ENCODE measurements at places on chromosomes 6 and 20.
A peak's percentile ranks its signal among the peaks of the same experiment; 100 is the strongest.

- no peak for DNase-seq
These were observed 50.1 kb upstream of the RNF24 start for GRCh38 chr20:4065391-4065844.

GRCh38 chr6:4732691-4733315 lies 43.4 kb upstream of the CDYL start:
- DNase-seq: no peak

- DNase-seq: no peak
These were observed 61.7 kb upstream of the SHLD1 start for GRCh38 chr20:5688431-5688972.

GRCh38 chr20:43722153-43722505 lies 4.7 kb downstream of the GTSF1L start:
- peak; percentile 32 for DNase-seq

DNA sequence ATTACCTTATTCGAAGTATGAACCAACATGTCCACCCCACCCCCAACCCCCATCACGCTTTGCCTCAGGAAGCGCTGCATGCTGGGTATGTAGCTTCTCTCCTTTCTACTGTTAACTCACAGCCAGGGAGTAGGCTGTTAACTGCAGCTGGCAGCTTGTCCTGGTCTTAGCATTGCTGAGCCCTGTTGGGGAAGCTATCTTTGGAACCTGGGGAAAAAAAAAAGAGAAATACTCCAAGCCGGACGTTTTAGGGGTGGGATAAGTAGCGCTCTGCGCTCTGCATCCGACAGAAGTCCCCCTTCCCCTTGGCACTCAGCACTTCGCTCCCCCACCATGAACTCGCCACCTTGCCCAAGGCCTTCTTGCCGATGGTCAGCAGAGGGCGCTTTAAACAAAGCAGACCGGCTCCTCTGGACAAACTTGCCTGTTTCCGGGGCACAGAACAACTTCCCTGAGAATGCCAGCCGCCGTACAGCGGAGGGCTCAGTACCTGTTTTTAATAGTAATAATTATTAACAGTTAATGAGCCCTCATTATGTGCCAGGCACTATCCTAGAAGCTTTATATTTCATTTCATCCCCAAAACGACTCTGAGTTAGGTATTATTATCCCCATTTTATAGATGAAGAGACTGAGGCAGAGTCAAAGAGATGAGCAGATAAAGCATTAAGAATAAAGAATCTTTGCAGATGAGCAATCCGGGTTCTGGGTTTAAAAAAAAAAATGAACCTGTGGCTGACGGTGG lies 35.2 kb upstream of the MDFI start:
- peak; percentile 63 for DNase-seq

GRCh38 chr6:133207754-133208153 lies 33.4 kb upstream of the EYA4 start:
- no peak for DNase-seq

DNA sequence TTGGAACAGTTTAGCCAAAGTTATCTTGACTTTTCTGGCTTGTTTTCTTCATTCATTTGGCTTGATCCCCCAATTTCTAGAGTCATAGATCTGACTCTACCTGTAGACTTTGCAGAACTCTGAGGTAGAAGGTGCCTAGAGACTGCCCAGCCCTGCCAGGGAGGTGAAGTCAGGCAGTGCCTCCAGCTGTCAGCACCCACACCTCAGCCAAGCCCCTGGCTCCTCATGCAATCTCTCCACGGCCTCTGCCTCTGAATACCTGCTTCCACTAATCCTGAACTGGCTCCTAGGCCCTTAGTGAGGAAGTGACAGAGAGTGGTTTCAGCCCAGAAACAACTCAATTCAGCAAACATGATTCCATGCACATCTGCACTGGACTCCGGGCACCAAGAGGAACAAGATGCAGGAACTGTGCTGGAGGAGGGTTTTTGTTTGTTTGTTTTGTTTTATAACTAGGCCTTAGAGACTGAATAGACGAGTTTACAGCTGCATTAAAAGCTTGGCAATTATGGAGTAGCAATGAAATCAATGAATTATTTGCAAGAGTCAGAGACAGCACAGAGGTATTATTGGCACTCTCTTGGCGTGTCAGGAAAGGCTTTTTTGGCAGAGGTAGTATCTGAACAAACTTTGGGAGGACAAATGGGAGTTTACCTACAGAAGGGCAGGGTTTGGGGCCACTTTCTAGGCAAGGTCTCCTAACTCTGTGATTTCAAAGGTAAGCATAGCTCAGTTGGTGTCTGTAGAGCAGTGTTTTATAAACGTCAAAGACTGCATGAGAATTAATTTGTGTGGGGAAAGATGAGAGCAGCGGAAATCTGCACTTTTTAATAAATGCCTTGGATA lies 25.2 kb downstream of the TGM3 start:
- DNase-seq: no peak

DNA sequence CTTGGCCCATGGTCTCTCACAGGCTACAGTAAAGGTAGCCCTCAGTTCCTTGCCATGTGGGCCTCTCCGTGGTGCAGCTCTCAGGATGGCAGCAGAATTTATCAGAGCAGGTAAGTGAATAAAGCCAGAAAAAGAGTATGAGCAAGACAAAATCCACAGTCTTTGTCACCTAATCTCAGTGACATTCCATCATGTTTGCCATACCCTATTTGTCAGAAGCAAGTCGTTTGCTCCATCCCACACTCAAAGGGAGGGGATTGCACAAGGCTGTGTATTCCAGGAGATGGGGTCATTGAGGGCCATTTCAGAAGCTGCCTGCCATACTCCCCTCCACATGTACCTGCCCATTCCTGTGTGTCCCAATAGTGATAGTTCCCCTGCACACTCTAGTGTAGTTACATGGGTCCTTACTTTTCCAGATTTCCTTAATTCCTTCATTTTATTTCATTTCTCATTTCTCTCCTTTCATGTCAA lies 24.2 kb downstream of the ISM1 start:
- no peak for DNase-seq

- DNase-seq: no peak
These were observed 9.2 kb upstream of the CPNE1 start for GRCh38 chr20:35673884-35674283.

DNA sequence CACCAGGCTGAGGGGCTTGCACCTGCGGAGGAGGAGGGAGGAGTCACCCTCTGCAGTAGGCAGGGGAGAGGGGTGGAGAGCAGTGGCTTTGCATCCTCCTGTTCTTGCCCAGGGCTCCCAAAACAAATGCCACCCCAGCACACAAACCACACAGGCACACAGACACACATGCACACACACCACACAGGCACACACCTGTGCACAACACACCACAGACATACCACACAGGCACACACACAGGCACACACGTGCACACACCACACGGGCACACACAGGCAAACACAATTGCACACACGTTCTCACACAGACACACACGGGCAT lies 26.6 kb downstream of the YTHDF1 start:
- no peak for DNase-seq

- no peak for DNase-seq
These were observed 12.0 kb upstream of the CCDC170 start for GRCh38 chr6:151481786-151482185.

GRCh38 chr6:30158475-30159040 lies 2.5 kb downstream of the TRIM10 start:
- DNase-seq: no peak

DNA sequence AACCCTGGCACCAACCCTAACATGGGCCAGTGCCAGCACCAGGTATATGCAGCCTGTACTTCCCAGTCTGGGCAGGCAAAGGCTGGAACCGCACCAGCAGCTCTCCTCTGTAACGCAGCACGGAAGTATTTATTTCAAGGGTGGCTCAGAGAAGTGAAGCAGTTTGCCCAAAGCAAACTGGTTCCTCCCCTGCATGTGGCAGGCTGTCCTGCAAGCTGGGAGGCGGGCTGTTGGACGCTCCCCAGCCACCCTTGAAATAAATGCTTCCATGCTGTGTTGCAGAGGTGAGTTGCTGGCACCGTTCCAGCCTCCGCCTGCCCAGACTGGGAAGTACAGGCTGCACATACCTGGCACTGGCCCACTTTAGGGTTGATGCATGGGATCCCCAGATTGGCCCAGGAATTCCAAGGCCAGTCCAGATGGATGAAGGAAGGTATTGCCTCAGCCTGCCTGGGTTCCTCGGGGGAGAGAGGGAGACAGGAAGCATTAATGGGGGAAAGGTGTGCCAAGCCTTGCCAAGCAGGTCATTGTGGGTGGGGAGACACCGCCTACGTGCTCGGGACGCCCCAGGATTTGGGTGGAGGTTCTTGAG lies 49.8 kb downstream of the PPARD start:
- no peak for DNase-seq

DNA sequence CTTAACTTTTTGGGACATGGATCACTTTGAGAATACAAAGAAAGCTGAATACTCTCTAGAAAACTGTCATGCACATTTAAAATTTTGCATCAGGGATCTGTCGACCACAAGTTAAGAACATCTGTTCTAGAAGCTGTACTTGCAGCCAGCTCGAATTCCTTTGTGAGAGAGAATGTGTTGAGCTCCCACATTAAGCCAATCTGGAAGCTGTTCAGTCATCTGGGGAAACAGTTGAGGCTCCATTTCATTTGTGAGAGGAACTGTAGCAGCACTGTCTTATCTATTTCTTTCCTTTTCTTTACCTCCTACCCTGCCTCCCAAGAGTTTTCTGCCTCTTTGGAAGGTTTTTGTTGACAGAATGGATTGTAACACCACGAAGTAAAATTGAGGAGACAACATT lies 50.8 kb downstream of the KAT14 start:
- DNase-seq: no peak

DNA sequence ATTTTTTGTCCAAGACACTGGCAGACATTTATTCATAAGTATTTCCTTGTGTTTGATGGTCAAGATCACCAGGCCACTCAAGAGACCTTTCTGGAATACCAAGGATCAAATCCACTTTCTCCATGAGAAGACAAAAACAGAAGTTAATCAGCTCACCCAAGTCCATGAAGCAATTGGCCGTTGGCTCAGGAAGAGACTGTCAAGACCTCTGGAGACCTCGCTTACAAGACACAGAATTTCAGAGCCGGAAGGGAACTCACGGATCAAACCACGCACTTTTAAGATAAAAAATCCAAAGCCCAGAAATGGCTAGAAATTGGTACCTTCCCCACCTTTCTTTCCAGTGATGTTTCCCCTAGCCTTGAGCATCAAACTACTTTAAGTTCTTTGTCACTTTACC lies 3.3 kb downstream of the TRERF1 start:
- no peak for DNase-seq

DNA sequence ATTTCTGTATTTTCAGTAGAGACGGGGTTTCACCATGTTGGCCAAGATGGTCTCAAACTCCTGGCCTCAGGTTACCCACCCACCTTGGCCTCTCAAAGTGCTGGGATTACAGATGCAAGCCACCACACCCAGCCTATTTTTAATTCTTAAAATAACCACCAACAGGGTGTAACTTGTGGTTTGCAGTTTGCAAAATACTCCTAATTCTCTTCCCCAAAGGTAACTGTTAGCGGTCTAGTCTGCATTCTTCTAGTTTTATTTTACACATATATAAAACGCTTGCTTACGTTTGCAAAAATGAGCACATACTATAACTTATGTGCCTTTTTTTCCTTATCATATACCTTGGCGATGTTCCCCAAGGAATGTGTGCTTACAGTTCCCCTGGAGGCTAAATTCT lies 25.6 kb upstream of the CHMP4B start:
- no peak for DNase-seq

DNA sequence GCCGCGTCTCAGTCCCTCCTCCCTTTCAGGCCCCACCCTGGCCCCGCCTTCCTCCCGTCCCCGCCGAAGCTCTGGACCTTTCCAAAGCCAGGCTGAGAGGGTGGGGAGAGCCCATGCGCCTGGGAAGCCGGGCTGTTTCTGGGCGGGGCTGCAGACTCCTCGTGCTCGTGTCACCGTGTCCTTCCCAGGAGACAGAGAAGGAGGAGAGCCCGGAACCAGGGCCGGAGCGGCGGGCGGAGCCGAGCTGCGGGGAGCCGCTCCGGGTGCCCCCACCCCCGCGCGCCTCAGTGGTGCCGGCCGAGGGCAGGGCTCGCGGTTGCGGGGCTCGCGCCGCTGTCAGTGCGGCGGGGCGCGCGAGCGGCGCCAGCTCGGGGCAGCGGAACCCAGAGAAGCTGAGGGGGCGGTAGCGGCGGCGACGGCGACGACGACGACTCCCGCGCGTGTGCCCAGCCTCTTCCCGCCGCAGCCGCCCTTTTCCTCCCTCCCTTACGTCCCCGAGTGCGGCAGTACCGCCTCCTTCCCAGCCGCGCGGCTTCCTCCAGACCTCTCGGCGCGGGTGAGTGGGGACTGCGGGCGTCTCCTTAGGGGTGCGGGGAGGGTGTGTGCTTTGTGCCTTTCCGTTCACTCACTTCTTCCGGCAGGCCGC lies at the start of gene RALY:
Gene RALY, plus strand, starts transcription at position 336 of the 646 bp plus-strand sequence. CDS start 78,164 bp downstream, outside the sequence.
- peak; percentile 90 for DNase-seq

DNA sequence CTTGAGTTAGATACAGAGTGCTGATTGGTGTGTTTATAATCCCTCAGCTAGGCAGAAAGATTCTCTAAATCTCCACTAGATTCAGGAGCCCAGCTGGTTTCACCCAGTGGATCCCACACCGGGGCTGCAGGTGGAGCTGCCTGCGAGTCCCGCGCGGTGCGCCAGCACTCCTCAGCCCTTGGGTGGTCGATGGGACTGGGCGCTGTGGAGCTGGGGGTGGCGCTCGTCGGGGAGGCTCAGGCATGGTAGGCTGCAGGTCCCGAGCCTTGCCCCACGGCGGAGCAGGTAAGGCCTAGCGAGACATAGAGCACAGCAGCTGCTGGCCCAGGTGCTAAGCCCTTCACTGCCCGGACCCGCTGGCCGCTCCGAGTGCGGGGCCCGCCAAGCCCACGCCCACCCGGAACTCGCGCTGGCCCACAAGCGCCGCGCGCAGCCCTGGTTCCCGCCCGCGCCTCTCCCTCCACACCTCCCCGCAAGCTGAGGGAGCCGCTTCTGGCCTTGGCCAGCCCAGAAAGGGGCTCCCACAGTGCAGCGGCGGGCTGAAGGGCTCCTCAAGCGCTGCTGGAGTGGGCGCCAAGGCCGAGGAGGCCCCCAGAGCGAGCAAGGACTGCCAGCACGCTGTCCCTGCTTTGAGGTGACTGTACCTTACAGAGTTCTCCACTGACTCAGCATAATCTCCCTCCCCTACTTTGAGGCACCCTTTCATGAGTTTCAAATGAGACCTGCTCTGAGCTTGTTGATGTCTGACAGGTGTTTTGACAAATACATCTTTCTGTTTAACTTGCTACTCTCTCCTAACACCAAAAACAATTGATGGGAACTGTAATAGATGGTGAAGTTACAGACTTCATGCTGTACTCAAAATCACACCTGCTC lies 3.9 kb upstream of the SSR1 start:
- no peak for DNase-seq

GRCh38 chr6:125469915-125470314 lies 168.1 kb upstream of the HDDC2 start:
- no peak for DNase-seq

DNA sequence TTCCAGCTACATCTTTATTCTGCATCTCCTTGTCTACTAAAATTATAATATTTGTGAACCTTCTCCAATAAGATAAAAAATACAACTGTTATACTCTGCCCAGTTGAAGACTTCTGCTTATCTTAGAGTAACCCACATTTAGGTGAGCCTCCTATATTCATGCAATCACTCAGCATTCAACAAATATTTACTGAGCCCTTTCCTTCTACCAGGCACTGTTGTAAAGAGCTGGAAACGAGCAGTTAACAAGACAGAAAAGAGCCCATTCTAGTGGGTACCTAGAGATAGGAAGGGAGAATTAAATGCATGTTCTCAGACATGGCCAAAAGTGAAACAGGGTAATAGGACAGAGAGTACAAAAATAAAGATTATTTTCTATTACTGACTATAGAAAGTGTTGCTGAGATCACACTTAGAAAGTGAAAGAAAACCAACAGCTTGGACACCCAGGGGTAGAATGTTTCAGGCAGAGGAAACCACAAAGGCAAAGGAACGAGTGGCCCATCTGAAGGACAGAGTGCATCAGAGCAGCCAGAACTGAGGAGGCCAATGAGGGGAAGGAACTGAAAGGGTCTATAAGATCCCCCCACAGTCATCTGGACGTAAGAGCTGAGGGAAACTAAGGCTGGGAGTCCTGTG lies 50.8 kb upstream of the SMLR1 start:
- DNase-seq: no peak
